Psoas muscle (tissue), 8 donors: ENCODE measurements at places on chromosomes 1 and 21. TPM values are rescaled to one million over a fixed set of nuclear protein-coding genes. Genes with fewer than 3 reads are reported as not detected.

GRCh38 chr1:89732643-89733222 is 88.1 kb upstream of the LRRC8D start:
- H3K4me3 ChIP-seq, result no peak overlapping the region
- H3K27me3 ChIP-seq, result no peaks in the 10 kb centered on the region
- H3K4me1 ChIP-seq, result no peaks in the 10 kb centered on the region
- no peaks in the 10 kb centered on the region for H3K36me3 ChIP-seq

GRCh38 chr1:243549108-243549507 is 293.3 kb downstream of the SDCCAG8 start:
- H3K4me3 ChIP-seq, result no peak overlapping the region
- peaks cover 6% of the 10 kb centered on the region for H3K36me3 ChIP-seq

DNA sequence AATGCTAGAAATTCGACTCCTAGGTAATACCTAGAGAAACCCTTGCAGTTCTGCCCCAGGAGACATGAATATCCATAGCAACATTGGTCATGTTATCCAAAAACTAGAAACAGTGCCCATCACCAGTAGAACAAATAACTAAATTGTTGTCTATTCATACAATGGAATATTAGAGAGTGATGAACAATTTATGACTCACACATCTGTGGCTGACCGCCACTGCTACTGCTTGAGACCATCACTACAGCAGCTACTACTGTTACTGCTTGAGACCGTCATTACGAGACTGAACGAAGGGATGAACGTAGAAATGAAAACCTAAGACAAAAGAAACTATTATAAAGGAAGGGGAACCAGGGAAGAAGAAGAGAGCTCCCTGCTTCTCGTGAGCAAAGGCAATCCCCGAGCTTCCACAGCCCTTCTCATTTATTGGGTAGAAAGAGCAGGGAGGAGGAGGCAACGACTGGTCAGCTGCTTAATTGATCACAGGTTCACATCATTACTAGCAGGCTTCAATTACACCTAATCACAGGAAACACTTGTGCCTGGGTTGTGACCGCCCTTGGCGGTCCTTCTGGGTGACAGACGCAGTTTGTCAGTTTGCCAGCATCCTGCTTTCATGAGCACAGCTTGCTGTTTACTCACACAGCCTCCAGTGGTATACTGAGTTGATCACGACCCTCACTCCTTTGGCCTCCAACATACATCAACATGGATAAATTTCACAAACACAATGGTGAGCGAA is 14.1 kb upstream of the PADI4 start:
- H3K4me1 ChIP-seq, result no peaks in the 10 kb centered on the region
- no peak overlapping the region for H3K4me3 ChIP-seq
- H3K27ac ChIP-seq, result no peak overlapping the region
- no peaks in the 10 kb centered on the region for H3K36me3 ChIP-seq
- DNase-seq, result no peak
- H3K27me3 ChIP-seq, result no peaks in the 10 kb centered on the region

DNA sequence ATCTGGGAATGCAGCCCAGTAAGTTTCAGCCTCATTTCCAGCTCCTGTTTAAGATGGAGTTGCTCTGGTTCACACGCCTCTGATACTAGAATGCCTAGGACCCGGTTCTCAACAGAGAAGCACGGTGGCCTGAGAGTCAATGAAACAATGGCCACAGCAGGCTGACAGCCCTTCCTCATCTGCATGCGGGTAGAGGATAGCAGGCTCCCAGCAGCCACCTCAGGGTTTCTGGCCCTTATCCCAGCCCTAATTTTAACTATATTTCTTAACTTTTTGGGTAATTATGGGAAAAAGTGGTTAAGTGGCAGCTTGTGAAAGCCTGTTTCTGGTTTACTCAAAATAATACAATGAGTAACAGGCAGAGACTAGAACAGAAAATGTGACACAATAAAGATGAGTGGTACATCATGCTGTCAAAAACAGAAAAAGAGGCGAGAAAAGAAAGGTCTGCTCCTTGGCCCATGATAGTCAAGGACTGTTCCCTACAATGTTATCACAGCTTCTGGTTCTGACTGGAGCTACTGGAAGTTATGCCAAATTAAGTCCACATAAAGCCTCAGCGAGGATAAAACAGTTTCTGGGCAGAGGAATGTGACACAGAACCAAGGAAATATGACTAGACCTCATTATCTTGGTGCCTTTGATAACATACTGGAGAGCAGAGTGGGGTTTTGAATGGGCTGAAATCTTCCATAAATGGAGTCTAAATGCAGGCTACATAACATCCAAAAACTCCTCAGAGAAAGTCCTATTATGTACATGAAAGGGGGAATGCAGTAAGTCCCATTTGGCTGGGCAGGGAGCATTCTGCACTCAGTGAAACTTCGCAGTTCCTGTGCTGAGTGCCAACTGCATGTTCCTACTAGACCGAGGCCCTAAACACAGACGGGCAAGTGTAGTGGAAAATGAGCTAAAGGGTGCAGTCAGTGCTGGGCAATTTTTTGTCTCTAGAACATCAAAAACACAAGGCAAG is 92.1 kb downstream of the NIBAN1 start:
- H3K4me3 ChIP-seq, result no peak overlapping the region
- DNase-seq, result no peak
- H3K27me3 ChIP-seq, result no peaks in the 10 kb centered on the region

The KIFAP3 gene
- 22.6 TPM for total RNA-seq

The ADAMTS1 gene
- total RNA-seq, result 48.6 TPM

DNA sequence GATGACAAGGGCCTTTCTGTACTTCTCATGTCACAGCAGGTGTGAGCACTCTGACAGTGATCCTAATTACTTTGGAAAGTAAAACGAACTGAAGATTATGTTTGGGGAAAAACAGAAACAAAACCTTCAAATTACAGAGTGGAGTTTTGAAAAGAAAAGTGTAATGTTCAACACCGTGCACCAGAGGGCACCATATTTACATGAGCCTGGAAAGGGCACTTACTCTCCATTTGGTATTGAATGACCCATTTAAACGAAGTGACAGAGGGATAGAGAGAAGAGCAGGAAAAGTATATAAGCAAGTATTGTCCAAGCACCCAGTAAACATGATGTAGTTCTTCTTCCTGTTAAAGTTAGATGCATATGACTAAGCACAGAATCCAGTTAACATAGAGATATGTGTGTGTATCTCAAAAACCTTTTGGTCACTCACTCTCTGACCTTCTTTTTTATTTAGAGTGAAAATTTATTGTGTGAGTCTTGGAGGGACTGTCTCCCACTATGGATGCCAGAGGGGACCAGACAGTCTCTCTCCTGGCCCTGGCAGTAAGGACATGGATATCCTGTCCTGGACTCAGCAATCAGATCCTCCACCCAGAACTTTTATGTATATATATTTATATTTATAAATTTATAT is 3.8 kb upstream of the RGSL1 start:
- H3K4me1 ChIP-seq, result no peaks in the 10 kb centered on the region
- no peak for DNase-seq
- H3K27me3 ChIP-seq, result no peaks in the 10 kb centered on the region
- no peak overlapping the region for H3K27ac ChIP-seq
- H3K4me3 ChIP-seq, result no peak overlapping the region

- no peaks in the 10 kb centered on the region for H3K36me3 ChIP-seq
- no peak overlapping the region for H3K4me3 ChIP-seq
- DNase-seq, result no peak
- H3K27me3 ChIP-seq, result no peaks in the 10 kb centered on the region
- no peak overlapping the region for H3K27ac ChIP-seq
- H3K4me1 ChIP-seq, result no peaks in the 10 kb centered on the region
Measured at GRCh38 chr1:207230441-207230840, 91.0 kb upstream of the CD55 start.

- peak overlapping the region; percentile 30 for H3K4me3 ChIP-seq
- no peak overlapping the region for H3K27ac ChIP-seq
- H3K27me3 ChIP-seq, result no peaks in the 10 kb centered on the region
- no peak for DNase-seq
Measured at GRCh38 chr1:207047505-207047904, 3.5 kb downstream of the YOD1 start.

The CSTB gene
- 24.8 TPM for total RNA-seq

DNA sequence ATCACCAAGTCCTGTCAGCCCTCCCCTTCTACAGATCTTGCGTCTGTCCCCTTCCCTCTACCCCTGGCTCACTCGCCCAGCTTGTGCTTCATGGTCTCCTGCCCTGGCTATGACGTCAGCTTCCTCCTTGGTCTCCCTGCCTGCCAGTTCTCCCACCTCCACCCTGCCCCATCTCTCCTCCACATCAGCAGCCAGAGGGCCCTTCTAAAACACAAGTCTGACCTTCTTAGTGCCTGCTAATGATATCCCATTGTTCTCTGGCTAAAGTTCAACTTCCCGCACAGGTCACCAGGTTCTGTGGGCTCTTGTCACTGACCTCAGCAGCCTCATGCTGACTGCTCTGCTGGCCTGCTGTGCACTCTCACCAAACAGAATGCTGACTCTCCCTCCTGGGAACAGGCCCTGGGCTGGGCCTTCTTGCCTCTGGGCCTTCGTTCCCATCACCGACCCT is 24.7 kb upstream of the MYCL start:
- H3K4me1 ChIP-seq, result no peaks in the 10 kb centered on the region
- no peaks in the 10 kb centered on the region for H3K36me3 ChIP-seq
- no peak overlapping the region for H3K4me3 ChIP-seq
- H3K27ac ChIP-seq, result no peak overlapping the region
- DNase-seq, result no peak

GRCh38 chr1:18819986-18820790 is 39.3 kb downstream of the TAS1R2 start:
- H3K27me3 ChIP-seq, result peaks cover 8% of the 10 kb centered on the region
- H3K4me1 ChIP-seq, result no peaks in the 10 kb centered on the region
- H3K36me3 ChIP-seq, result no peaks in the 10 kb centered on the region
- H3K4me3 ChIP-seq, result no peak overlapping the region
- DNase-seq, result no peak

GRCh38 chr1:32736812-32737791 is 34.5 kb upstream of the SYNC start:
- H3K4me3 ChIP-seq, result no peak overlapping the region
- H3K27ac ChIP-seq, result no peak overlapping the region

The HES3 gene
- not detected for total RNA-seq

- DNase-seq, result no peak
- no peaks in the 10 kb centered on the region for H3K27me3 ChIP-seq
- no peak overlapping the region for H3K4me3 ChIP-seq
- no peaks in the 10 kb centered on the region for H3K36me3 ChIP-seq
- H3K27ac ChIP-seq, result no peak overlapping the region
- H3K4me1 ChIP-seq, result no peaks in the 10 kb centered on the region
Measured at GRCh38 chr1:162538815-162539431, 22.6 kb upstream of the UAP1 start.

The GREM2 gene
- 1.6 TPM for total RNA-seq

DNA sequence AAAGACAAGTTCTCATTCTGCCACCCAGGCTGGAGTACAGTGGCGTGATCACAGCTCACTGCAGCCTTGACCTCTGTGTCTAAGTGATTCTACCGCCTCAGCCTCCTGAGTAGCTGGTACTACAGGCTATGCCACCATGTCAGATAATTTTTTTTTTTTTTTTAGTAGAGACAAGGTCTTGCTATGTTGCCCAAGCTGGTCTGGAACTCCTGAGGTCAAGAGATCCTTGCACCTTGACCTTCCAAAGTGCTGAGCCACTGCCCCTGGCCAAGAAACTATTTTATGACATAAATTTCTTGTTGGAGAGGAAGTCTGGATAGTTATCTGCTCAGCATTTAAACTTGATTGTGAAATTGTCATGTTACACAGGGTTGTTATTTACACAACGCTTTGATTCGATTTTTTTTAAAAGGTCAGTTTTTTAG is 2.1 kb downstream of the SCCPDH start:
- DNase-seq, result no peak
- no peaks in the 10 kb centered on the region for H3K27me3 ChIP-seq
- H3K4me1 ChIP-seq, result no peaks in the 10 kb centered on the region
- peaks cover 11% of the 10 kb centered on the region for H3K36me3 ChIP-seq
- H3K4me3 ChIP-seq, result no peak overlapping the region

DNA sequence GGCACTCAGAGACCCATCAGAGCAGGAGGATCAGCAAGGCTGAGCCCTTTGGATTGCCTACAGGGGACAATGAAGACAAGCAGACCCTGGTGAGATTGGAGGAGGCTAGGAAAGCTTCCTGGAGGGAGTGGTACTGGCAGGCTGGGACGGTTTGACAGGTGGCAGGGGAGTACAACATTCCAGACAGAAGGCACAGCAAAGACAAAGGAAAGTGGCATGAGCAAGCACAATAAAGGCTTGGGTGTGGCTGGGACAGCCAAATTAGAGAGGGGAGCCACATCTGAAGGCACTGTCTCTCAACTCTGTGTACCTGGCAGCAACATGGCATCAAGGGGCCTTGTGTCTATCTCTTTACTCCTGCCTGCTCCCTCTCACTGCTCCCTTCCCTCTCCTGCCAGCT is 38.2 kb downstream of the DMAP1 start:
- peaks cover 25% of the 10 kb centered on the region for H3K36me3 ChIP-seq
- DNase-seq, result no peak
- H3K4me1 ChIP-seq, result no peaks in the 10 kb centered on the region
- H3K27ac ChIP-seq, result no peak overlapping the region

The CPLANE2 gene
- 4.5 TPM for total RNA-seq

GRCh38 chr1:228736844-228737445 is 1.7 kb downstream of the RHOU start:
- DNase-seq, result no peak
- H3K36me3 ChIP-seq, result peaks cover 21% of the 10 kb centered on the region
- no peaks in the 10 kb centered on the region for H3K27me3 ChIP-seq
- H3K4me3 ChIP-seq, result peak overlapping the region; percentile 91
- H3K27ac ChIP-seq, result peak overlapping the region; percentile 86

The CASQ2 gene
- 271 TPM for total RNA-seq

The F13B gene
- not detected for total RNA-seq

The S100A3 gene
- 0.34 TPM for total RNA-seq

DNA sequence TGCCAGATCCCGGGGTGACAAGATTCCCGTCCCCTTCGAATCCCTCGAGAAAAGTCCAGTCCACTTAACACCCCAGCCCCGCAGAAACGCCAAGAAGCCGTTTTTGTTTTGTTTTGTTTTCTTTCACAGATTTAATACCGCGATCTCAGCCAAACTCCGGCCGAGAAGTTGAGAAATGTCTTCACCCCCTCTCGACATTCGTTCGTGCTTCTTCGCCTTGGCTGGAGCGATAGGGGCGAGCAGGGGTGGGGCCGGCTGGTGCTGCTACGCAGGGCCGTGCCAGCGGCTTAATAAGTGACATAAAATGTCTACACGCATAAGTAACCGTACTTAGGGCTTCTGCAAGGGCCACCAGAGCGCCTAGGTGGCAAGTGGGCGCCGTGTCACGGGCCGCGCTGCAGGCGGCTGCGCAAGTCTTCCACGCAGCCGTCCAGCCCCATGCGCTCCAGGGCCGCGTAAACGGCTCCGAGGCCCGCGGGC is 4.9 kb downstream of the TNFRSF25 start:
- DNase-seq, result no peak
- no peaks in the 10 kb centered on the region for H3K4me1 ChIP-seq
- H3K27me3 ChIP-seq, result no peaks in the 10 kb centered on the region
- peak overlapping the region; percentile 11 for H3K4me3 ChIP-seq
- H3K36me3 ChIP-seq, result no peaks in the 10 kb centered on the region

The TTLL10 gene
- not detected for total RNA-seq

GRCh38 chr1:205225901-205226765 is 1.6 kb upstream of the TMCC2 start:
- peaks cover 9% of the 10 kb centered on the region for H3K4me1 ChIP-seq
- H3K36me3 ChIP-seq, result no peaks in the 10 kb centered on the region
- H3K27me3 ChIP-seq, result no peaks in the 10 kb centered on the region
- no peak for DNase-seq

- no peak for DNase-seq
- H3K27ac ChIP-seq, result no peak overlapping the region
- no peaks in the 10 kb centered on the region for H3K36me3 ChIP-seq
Measured at GRCh38 chr1:106254748-106255147, 801.7 kb upstream of the PRMT6 start.

The CFAP45 gene
- total RNA-seq, result 0.42 TPM

- no peaks in the 10 kb centered on the region for H3K36me3 ChIP-seq
- no peak for DNase-seq
- no peaks in the 10 kb centered on the region for H3K4me1 ChIP-seq
- H3K4me3 ChIP-seq, result no peak overlapping the region
Measured at GRCh38 chr1:118266436-118266835, 81.4 kb upstream of the SPAG17 start.
